H4 (cell line): ENCODE measurements at places on chromosomes 12 and 14. TPM values are rescaled to one million over a fixed set of nuclear protein-coding genes. Genes with fewer than 3 reads are reported as not detected.

DNA sequence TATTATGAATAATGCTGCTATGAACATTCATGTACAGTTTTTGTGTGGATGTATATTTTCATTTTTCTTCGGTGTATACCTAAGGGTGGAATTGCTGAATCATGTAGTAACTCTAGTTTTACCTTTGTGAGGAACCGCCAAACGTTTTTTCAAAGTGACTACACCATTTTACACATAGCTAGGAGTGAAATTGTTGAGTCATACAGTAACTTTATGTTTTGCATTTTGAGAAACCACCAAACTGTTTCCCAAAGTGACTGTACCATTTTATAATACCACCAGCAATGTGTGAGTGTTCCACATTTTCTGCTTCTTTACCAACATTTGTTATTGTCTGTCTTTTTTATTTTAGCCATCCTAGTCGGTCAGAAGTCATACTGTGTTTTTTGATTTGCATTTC lies 3.1 kb upstream of the TPH2 start:
- no peak for DNase-seq

GRCh38 chr14:54739514-54739913 lies 163.1 kb downstream of the GCH1 start:
- no peak for DNase-seq

DNA sequence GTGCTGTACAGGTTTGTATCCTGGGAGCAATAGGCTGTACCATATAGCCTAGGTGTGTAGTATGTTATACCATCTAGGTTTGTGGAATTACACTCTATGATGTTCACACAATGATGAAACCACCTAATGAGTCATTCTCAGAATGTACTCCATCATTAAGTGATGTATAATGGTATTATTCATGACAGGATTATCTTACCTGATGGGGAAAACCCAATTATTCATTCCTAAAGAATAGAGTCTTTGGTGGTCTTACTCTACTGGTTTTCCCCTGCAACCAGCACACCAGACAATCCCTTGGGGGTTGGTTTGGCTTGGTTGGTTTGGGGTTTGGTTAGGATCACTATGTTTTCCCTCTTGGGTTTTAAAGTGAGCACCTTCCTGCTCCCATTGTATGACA lies 12.6 kb upstream of the OR10P1 start:
- no peak for DNase-seq

DNA sequence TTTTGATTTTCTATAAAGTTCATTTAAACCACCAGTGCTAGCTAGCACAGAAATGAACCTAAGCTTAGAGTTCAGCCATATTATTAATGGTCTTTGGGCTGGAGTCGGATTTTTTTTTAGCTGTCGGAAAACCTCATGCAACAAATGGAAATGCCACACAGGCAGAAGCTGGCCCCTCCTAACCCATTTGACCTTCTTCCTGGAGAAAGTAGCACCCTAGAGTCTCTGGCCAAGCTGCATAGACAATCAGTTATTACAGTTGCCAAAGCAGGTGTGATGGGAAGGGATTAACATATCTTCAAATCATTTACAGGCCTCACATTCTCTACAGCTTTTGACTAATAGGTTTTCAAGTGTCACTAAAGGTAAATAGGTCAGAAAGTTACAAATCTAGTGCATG lies 49.4 kb downstream of the PTPRQ start:
- DNase-seq: no peak

- peak; percentile 79 for DNase-seq
These were observed 23.5 kb downstream of the DCAF5 start for GRCh38 chr14:69129264-69129880.

Gene MYF6
- not detected in 2 replicates for total RNA-seq
